ENCODE measurements at places on chromosomes 6 and 20. TPM values are rescaled to one million over a fixed set of nuclear protein-coding genes. Genes with fewer than 3 reads are reported as not detected.

GRCh38 chr20:10646886-10647420, 26.8 kb downstream of the JAG1 start:
- no peak for DNase-seq

GRCh38 chr6:143451531-143451930, 926 bp downstream of the PEX3 start:
- DNase-seq = no peak

DNA sequence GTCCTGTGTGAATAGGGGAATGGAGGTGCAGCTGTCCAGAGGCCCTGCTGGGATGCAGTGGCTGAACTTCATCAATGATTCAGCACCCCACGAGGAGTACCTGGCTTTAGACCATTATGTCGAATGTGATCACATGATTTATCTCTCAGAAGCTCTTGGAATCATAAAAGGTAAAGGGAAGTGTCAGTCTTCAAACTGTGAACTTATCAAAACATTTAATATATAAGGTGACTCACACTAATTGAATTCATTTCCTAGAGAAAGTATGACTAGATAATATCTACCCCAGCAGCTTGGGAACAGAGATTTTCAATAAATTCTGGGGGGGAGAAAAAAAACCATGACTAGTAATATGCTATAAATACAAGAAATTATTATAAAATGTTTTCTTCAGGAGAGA, 29.5 kb downstream of the ALDH8A1 start:
- no peak for DNase-seq

GRCh38 chr20:8435285-8436035, 303.4 kb downstream of the PLCB1 start:
- no peak for DNase-seq

- peak; percentile 72 for DNase-seq
Observed at GRCh38 chr6:31270788-31271640, 878 bp downstream of the HLA-C start.

DNA sequence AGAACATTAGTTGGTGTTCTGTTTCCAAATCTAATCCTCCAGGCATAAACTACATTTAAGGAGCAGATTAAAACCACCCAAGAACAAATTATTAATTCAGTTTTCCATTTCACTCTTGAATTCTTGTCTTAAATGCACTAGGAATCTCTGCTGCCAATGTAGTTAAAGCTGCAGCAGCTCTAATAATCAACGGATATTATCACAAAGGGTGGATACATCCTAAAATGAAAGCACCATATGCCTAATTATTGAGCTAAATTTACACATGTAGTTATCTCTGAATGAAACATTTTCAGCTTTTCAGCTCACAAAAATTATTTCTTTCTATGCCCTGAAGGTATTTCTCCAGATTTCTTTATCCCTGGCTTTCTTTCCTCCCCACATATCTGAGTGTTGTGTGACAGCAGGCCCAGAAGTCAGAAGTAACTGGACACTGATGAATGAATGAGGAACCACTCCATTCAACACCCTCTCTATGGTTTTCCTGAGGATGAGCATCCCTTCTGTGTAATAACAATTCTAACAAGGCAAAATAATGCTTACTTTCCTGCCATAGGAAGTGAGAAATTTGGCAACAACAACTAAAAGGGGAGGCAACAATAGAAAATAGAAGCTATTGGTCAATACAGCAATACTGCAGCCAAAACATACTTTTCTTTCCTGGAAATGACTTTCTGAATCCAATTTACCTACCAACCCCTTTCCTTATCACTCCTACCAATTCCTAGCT, 14.9 kb downstream of the MAN1A1 start:
- DNase-seq = no peak

DNA sequence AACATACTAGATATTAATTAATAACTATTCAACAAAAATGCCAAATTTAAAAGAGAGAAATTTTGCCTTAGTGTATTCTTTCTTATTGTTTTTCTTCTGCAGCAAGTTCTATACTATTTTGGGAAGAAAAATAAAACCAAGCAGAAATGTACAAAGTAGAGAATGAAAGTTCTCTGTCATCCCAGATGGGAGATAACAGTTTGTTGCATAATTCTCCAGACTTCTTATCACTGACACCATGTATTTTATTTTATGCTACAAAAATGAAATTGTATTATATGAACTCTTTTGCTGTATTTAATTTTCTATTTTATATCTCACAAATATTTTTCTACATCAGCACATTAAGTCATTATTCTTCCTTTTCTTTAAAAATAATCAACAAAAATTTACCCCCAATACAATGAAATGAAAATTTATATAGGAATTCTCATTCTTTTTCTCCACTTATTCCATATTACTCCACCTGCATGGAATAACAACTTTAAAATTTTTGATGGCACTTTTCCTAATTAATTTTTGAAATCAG, 18.2 kb downstream of the TMEM244 start:
- DNase-seq = no peak

Gene BPI
- total RNA-seq = not detected

Gene FOXA2
- not detected for total RNA-seq

Gene ZNF334
- 1.3 TPM for total RNA-seq

Gene TNFRSF21
- 7.4 TPM for total RNA-seq

Gene PTCHD4
- total RNA-seq = 0.51 TPM

Data from right atrium auricular region (tissue), 2 donors.